SK-N-SH treated with all-trans-retinoic acid at 6 μM for 48 hours (cell line): ENCODE measurements at places on chromosomes 16 and 17.

DNA sequence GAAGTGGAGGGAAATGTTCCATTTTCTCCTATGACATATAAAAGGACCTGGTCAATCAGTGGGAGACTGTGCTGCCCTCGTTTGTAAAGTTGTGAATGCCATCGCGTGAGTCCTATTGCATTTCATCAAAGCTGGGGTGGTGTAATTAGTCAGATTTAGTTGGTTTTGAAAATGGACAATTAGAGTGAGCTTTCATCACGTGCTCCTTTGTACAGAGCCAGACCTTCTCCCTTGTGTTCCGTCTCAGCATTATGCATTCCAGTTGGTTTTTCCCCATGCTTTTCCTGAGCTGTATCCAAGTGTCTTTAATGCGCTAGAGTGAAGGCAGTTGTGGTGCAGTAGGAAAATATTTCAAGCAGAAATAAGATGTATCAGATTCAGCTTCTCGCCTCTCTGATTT, 10.4 kb downstream of the SEC14L1 start:
- no peak for ATAC-seq

GRCh38 chr16:9772526-9773225, 409.6 kb downstream of the GRIN2A start:
- no peak for ATAC-seq

GRCh38 chr17:47733047-47733673, at the start of gene TBX21:
Gene TBX21 (plus strand): TSS chr17:47733236. CDS start chr17:47733455, 219 bp downstream.
- ATAC-seq, result peak; percentile 61

DNA sequence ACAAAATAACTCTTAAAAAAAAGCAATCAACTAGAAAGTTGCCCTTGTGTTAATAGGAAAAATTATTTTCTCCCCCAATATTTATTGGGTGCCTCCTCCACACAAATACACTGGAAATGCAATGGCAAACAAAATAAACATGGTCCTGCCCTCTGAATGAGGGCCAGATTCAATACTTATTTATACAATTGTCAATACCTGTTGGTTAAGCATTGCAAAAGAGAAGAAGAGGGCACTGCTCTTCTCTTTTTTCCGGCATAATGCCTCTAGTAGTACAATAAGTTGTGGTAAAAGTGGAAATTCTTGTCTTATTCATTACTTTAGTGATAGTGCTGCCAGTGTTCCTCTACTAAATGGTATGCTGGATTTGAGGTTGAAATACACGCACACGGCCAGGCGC, 22.5 kb upstream of the ALDH3A2 start:
- ATAC-seq, result no peak

GRCh38 chr16:4623593-4623992, 1.0 kb upstream of the MGRN1 start:
- no peak for ATAC-seq

GRCh38 chr16:82192665-82193064, 22.6 kb upstream of the MPHOSPH6 start:
- no peak for ATAC-seq

DNA sequence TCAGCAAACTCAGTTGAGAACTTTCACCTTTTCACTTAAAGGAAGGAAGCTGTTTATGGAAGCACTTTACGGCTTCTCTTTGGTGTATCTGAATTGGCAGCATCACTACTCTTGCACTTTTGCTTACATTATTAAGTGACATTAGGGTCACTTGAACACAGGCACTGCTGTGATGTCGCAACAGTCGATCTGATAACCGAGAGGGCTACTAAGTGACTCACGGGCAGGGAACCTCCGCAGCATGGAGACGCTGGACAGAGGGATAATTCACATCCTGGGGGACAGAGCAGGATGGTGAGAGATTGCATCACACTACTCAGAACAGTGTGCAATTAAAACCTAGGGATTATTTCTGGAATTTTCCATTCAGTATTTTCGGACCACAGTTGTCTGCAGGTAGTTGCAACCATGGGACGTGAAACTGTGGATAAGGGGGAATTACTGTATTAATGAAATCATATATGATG, 56.5 kb downstream of the DNAH2 start:
- peak; percentile 63 for ATAC-seq

- no peak for ATAC-seq
These were observed 39.8 kb upstream of the IRF8 start for GRCh38 chr16:85858984-85859817.

DNA sequence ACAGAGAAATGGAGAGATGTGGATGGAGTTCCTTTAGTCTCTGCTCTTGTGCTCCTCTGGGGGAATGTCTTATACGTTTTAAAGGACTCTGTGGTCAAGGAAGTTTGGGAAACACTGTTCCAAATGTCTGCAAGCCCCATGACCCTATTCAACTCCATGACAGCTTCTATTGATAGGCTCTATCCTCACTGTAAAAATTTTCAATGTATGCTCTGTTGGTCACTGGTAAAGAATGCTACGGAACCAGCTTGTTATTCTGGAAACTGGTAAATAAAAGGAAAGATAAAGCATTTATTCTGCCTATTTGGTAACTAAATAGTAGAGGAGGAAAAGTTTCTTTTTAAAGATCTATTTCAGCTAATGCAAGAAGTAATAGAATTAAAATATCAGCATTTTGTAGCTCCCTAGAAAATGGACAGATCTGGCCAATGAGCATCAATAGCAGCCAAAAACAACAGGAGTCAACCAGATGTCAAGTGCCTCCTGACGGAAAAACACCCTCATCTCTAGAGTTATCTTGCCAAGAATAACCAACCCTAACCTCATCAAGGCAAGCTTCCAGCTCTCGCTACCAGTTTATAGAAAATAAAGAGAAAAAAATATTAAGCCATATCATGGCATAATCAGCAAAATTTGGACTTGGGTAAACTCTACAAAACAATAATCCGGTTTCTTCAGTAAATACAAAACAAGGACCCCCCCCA, 16.1 kb downstream of the GDE1 start:
- ATAC-seq, result peak; percentile 33; the same call in 1 of the 3 replicates

DNA sequence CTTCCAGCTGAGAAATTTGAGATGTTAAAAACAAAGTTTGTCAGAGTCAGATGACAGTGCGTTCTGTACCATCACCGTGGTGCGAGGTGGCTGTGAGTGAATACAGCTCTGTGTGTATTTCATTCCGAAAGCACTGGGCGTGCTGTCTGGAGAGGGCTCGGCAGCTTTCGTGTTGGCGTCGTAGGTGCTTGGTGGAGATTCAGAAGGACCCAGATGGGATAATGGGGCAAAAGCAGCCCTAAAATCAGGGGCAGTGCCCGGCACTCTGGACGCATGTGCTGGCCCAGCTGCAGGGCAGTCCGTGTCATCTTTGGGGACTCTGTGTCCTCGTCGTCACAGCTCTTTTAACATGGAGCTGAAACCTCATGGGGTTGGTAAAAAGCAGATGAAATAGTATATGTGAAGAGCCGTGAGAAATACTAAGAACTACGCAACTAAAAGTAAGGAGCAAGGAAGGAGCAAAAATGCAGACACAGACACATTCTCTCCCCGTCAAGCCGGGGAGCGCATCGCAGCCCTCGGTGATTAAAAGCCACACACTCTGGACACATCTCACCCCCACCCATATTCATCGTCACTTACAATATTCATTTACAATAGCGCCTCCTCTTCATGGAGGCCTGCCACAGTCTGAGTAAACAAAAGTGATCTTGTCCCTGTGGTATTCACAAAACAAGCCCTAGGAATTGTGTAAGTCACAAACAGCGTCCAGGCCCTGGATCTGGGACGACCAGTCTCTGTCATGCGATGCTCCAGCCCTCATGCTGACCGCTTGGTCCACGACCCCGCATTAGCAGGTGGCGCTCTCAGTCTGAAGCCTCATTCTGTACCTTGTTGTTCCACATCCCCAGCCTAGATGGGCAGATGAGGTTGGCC, 206.7 kb downstream of the RPTOR start:
- no peak; the same call in 2 of the 3 replicates for ATAC-seq

- no peak for ATAC-seq
These were observed 67.0 kb downstream of the MPRIP start for GRCh38 chr17:17109256-17109655.

DNA sequence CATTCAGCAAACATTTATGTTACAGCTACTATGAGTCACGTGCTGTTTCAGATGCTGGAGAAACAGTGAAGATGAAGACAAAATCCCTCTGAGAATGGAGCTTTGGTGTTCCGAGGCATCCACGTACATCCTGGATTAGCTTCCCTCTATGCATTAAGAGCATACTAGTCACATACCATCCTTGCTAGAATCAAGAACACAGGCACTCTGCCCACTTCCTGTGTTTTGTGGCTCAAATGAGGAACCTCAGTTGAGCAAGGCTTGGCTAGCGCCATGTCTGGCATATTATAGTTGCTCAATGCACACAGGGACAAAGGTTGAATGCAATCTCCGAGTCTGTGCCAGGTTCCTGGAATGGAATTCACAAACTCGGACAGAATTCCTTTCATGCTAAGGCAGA, 297.5 kb downstream of the XYLT1 start:
- ATAC-seq, result no peak

DNA sequence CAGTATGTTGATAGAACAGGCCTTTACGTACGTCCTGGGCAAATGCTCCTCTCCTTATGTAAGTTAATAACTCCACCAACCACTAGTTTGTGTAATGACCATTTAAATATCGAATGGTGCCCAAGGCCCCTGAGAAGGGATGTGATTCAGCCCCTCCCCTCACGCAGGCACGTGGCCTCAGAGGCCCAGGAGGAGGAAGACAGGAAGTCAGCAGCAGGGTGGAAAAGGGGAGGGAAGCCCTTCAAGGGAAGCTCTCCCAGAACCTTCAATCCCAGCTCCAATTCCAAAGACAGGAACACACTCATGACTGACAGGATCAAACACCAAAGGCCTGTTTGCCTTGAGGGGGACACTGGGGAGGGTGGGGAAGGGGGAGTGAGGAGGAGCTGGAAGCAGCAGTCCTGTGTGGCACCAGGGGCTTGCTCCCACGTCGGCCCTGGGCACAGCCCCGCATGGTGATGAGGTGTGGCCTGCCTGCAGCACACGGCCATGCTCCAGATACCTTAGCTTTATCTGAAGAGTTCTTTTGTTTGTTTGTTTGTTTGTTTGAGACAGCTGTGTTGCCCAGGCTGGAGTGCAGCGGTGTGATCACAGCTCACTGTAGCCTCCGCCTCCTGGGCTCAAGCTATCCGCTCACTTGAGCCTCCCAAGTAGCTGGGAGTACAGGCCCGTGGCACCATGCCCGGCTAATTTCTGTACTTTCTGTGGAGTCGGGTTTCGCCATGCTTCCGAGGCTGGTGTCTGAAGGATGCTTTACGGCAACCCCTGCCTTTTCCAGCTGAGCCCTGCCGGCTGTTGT, 105.0 kb downstream of the ZNF778 start:
- ATAC-seq, result peak; percentile 12

- no peak for ATAC-seq
These were observed 6.3 kb downstream of the ACSF3 start for GRCh38 chr16:89099905-89100304.

DNA sequence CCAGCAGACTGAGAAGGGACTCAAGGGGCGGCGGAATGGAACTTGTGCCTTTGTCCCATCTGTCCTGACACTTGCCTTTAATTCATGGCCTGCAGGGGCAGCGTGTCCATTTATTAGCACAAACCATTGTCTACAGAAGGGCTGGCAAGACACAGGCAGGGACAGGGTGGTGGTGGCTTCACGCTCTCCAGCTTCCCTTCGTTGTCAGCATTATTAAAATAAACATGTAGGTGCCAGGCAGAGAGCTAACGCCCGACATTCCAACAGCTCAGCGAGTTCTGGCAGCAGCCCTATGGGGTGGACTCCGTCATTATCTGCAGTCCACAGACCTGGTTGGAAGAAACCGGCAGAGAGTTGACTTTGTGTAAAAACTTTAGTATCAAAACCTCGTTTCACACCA, 16.3 kb downstream of the DNAI2 start:
- ATAC-seq, result no peak

GRCh38 chr16:2432801-2433505, 3.7 kb downstream of the CCNF start:
- no peak for ATAC-seq

GRCh38 chr16:64013856-64014255, 1108.0 kb downstream of the CDH11 start:
- ATAC-seq, result no peak

- ATAC-seq, result peak; percentile 96
These were observed 5.2 kb downstream of the CCR7 start for GRCh38 chr17:40559954-40560591.

DNA sequence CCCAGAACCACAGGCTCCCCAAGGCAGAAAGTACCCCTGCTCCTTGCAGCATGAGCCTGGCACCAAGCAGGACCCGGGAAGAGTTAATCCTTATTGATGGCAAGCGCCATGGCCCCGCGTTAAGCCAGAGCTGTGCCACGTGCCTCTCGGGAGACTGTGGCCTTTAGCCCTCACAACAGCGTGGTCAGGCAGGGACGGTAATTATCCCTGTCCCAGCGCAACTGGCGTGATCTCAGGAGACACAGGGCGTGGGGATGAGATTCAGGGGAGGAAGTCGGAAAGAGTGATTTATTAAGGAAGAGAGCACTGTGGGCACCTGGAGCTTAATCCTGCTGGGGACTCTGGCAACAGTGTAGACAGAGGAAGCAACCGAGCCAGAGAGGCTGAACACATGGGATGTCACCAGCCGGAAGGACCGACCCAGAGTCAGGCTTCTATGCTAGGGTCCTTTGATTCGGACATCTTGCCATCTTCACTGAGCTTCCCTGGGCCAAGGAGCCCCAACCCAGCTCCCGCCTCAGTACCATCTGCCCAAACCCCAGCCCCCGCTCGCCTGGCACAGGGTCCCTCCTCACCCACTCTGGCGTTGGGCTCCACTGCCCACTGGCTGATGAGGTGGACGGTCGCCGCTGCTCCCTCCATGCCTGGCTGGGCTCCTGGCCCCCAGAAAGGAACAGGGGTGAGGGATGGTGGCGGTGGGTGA, 16.9 kb downstream of the OTOP3 start:
- ATAC-seq, result no peak

DNA sequence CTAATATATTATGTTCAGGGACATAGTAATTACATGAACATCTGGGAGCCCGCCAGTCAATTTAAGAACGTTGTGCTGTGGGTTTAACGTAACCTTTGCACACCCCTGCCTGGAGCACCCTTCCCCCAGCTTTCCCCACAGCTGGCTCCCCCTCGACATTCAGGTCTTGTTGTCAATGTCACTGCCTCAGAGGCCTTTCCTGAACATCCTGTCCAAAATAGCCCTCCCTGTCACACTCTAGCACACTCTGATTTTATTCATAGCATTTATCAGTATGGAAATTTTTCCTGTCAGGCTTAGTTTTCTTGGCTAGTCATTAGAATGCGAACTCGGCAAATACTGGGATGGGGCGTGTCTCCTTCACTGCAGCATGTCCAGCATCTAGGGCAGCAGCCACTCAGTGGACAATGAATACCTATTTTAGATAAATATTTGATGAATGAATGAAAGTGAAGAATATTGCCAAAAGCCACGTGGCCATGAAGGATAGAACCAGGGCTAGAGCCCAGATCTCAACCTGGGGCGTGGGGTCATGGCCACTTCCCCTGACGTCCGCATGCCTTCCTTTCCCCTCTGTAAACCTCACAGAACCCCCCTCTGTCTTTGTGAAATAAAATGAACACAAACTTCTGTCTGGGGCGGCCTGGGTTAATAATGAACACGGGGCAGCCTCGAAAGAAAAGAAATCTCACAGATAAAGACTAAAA, 10.5 kb downstream of the PIK3R6 start:
- ATAC-seq, result no peak
